ENCODE measurements at places on chromosomes 12 and 14.
A peak's percentile ranks its signal among the peaks of the same experiment; 100 is the strongest.

DNA sequence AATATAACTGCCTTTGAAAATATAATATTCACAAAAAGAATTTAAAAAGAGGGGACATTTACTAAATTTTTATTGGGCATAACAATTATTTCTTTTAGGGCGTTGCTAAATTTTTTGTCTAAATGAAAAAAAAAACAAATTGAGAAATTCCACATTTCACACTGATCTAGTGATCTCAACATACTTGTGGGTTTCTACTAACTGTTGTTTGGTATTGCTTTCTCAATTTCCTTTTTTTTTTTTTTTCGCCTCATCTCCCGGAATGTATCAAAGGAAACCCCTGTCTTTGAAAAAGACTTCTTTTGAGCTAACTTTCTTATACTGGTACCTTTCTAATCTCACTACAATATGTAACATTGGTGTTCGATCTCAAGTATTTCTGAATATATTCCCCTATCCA lies at the start of gene CLEC4D:
Gene CLEC4D, plus strand, starts transcription at position 248 of the 400 bp plus-strand sequence. CDS start 230 bp downstream, outside the sequence.
- DNase-seq, result no peak

- DNase-seq, result peak; percentile 44
Measured at GRCh38 chr12:31016057-31016456, 57.6 kb upstream of the DDX11 start.

- no peak for DNase-seq
Measured at GRCh38 chr12:49015196-49015595, 3.4 kb downstream of the PRKAG1 start.

GRCh38 chr14:49489341-49489740 lies 96.8 kb downstream of the RPS29 start:
- no peak for DNase-seq

- DNase-seq, result no peak
Measured at GRCh38 chr12:48454667-48455066, 17.7 kb upstream of the ANP32D start.

DNA sequence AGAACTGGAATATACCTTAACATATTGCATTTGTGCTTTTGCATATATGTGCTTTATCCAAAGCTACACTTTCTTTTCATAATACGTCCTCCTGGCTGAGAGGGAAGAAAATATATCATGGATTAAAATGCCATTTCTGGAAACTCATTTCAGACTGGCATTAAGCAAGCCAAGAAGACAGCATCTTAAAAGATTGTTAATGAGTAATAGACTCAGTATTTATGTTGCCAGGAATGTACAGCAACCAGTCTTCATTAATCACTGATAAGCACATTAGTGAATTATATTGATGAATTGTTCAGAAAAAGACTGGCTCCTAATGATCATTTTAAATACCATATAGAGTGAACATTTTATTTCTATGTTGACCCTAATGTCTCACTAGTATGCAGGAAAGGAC lies 134.9 kb upstream of the IFNG-AS1 start:
- DNase-seq, result no peak

- no peak for DNase-seq
Measured at GRCh38 chr14:84273181-84273580, 1256.8 kb upstream of the FLRT2 start.

DNA sequence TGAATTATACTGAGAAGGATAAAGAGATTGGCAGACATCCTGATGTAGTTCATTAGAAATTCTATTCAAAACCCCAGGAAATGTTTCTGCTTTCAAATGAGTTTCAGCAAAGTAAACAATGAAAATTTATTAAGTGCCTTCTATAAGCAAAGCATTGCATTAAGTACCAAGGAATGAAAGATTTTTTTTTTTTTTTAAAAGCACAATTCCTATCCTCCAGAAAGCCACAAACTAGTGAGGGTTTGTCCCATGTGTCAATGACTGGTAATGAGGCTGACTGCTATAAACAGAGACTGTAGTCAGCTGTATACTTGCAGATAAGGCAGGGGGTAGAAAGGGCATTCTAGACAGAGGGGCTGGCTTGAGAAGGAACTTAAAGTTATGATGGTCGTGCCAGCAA lies 6.7 kb downstream of the ANO4 start:
- DNase-seq, result no peak

- DNase-seq, result no peak
Measured at GRCh38 chr12:10067942-10068341, 30.8 kb downstream of the CLEC1A start.

- DNase-seq, result no peak
Measured at GRCh38 chr12:88448337-88448915, 131.8 kb downstream of the KITLG start.

DNA sequence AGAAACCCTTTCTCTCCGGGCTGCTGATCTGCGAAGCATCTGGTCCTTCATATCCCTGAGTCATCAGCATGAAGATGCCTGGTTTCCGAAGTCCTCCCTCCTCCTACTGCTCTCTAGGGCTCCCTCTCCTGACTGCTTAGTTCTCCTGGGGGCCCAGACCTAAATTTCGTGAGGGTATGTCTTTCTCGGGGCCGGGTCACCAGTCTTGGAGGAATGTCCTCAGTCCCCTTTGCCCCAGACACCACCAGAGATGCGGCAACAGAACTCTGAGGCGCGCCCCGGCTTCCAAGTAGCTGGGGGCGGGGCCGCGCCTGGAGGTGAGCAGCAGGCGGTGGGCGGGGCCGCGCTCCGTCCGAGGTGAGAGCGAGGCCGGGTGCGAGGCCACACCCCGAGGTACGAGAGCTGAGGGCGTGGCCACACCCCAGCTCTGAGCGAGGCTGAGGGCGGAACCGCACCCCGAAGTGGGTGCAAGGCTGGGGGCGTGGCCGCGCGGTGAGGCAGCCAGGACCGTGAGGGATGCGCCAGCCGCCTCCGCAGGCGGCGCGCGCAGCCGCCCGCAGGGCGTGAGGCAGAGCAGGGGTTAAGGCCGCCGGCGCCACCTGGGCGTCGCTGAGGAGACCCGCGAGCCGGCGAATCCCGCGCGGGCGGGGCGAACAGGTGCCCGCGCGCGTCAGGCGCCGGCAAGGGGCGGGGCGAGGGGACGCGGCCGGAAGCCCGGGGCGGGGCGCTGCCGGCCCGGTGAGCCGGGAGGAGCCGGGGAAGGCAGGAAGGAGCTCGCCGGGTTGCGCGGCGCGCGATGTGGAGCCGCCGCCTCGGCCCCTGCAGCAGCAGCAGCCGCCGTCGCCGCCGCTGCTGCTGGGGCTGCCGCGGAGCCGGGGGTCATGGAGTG lies at the start of gene BICDL1:
Gene BICDL1, plus strand, starts transcription at position 765 of the 889 bp plus-strand sequence. CDS start 633 bp downstream, outside the sequence.
- peak; percentile 86 for DNase-seq

GRCh38 chr12:100153131-100153530 lies 10.5 kb upstream of the BLTP3B start:
- no peak for DNase-seq

DNA sequence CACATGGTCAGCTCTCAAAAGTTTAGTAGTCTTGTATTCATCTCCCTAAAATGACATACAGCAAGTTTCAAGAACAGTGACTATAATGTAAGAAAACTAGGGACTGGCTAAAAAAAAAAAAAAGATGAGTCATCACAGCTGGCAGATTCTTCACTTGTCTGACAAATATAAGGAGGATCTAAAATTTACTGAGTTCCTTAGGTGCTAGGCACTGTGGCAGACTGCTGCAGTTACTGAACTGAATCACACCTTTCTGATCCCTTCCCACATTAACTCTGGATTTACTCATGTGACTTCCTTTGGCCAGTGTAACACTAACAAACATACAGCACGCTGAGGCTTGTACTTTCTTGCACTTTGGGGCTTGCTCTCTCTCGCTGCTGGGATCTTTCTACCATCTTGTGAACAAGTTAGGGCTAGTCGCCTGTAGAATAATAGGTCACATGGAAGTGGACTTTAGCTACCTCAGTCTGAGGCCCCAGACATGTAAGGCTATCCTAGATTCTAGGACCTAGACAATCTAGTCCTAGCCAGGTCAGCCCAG lies 32.1 kb downstream of the BAZ1A start:
- no peak for DNase-seq

- DNase-seq, result peak; percentile 67
Measured at GRCh38 chr14:99687284-99688209, 3.4 kb downstream of the CYP46A1 start.

DNA sequence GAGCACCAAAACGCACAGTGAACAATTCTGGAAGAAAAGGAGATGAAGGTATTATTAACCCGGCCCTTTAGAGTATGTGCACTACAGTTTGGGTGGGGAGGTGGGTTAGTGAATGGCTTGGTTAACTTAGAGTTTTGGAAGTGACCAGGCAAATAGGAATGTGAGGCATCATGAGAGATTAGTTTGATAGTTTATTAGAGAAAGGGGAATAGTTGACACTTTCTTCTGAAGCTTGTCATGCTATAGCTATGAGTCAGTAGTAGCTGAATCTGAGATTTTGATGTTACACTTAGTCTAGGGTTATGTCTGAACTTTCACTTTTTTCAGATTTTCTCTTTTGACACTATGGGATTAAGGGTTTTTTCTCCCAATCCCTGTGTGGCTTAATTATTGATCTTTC lies 567.2 kb downstream of the SNAPC1 start:
- no peak for DNase-seq

GRCh38 chr14:67679006-67679405 lies 4.6 kb upstream of the VTI1B start:
- DNase-seq, result no peak

- no peak for DNase-seq
Measured at GRCh38 chr12:88111074-88111652, 30.7 kb downstream of the CEP290 start.

- DNase-seq, result no peak
Measured at GRCh38 chr14:78104160-78104559, 66.0 kb upstream of the NRXN3 start.

DNA sequence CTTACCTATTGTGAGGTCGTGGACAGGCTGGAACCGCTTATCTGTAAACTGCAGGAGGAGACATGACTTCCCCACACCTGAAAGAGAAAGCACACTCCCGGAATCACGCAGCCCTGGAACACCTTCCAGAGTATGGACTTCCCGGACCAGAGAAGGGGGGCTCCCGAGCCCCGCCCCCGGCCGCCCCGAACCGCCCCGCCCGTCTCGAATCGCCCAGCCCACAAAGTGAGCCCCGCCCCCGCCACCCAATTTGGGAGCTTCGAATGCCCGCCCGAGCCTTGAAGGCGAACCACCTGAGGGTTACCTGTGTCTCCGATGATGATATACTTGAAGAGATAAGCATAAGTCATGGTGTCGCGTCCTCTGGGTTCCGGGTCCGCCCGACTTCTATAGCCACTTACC lies 235 bp downstream of the RAB2B start:
- DNase-seq, result peak; percentile 79

- no peak for DNase-seq
Measured at GRCh38 chr12:125742413-125742812, 677.2 kb downstream of the AACS start.

GRCh38 chr12:108468196-108468968 lies 46.7 kb upstream of the FICD start:
- no peak for DNase-seq

- no peak for DNase-seq
Measured at GRCh38 chr12:51390891-51391282, 319 bp downstream of the GALNT6 start.

- no peak for DNase-seq
Measured at GRCh38 chr14:102593825-102594137, 1.3 kb downstream of the RCOR1 start.

DNA sequence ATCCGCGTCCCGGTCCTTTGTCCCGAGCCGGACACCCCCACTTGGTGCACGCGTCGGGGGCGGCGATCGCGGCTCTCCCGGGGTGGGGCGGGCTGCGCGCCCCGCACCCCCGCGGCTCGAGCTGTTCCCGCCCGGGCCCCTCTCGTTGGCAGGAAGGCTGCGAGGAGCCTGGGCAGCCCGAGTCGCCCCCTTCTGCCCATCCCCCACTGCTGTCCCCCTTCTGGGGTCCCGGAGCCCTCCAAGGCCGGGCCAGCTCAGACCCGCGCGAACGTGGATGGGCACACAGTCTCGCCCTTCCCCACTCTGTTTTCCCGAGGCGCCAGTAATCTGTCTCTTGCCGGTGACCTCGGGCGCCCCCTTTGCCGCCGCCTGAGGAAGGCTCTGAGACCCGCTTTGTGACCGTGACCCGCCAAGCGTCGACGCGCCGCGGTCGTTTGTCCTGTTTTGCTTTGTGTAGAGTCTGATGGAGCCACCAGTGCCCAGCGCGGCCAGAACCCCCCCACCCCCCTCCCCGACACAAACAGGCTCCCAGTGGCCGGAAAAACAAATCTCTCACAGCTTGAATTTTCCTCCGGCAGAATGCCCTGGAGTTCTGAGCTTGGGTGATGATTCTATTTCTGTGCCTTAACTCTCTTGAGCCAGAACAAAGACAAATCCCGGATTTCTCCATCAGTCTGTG lies 610 bp downstream of the C14orf132 start:
- no peak for DNase-seq

DNA sequence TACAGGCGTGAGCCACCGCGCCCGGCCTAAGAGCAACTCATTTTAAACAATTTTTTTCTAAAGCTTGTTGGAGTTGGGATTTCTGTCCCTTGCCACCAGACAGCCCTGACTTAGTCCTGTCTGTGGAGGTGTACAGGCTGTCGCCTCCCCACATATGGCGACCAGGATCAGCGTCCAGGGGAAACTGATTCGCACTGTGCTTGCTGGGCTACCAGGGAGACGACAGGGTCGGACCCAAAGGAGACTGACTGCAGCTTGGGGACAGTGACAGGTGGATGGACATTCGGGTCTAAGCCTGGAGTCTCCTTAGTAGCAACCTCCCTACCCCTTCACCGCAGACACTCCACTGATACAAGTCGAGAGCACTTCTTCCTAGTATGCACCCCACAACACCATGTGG lies 40.3 kb downstream of the TRAFD1 start:
- DNase-seq, result no peak

GRCh38 chr14:100037353-100037752 lies 27.9 kb upstream of the EVL start:
- DNase-seq, result no peak

DNA sequence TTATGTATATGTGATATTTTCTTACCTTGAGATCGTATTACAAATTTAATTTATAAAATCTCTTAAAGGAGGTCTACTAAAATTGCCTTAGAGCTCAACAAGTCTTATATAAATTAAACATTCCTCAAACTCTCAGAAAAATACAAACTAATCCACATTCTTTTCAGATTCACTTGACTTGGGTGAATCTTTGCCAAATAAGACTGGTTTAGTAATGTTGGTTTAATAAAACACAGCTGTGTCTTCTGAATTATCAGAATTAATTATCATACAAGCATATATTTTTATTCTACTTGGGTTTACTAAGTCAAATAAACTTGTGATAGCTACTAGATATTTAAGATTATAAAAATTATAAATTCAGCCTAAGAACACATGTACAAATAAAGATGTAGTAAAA lies 13.3 kb downstream of the GLIPR1L2 start:
- DNase-seq, result no peak

GRCh38 chr14:72818998-72819397 lies 74.9 kb downstream of the DPF3 start:
- DNase-seq, result no peak

GRCh38 chr12:77070800-77071449 lies 5.6 kb upstream of the E2F7 start:
- no peak for DNase-seq

DNA sequence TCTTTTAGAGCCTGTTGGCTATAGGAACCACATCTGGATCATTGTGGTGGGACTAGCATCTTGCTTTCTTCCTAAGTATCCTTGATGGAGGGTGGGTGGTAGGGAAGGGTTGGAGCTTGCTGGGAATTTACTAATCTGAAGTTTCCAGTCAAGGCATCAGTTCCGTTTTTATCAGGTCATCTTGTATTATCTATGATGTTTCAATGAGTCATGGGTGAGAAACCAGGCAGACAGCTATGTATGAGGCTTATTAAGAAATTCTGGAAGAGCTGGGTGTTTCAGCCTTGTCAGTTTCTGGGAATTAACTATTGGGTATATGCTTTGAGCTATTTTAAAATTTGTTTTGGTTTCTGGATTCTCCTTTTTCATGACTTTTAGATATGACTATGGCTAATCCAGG lies 11.3 kb downstream of the TSFM start:
- no peak for DNase-seq

GRCh38 chr12:82874945-82875344 lies 188.2 kb downstream of the TMTC2 start:
- DNase-seq, result no peak
